Stimulated activated CD4-positive, alpha-beta T cell treated with anti-CD3 and anti-CD28 coated beads, TNF-alpha, amount 100 ng/mL, for 4 hours (primary cell): ENCODE measurements at places on chromosomes 16 and 17.
A peak's percentile ranks its signal among the peaks of the same experiment; 100 is the strongest.

DNA sequence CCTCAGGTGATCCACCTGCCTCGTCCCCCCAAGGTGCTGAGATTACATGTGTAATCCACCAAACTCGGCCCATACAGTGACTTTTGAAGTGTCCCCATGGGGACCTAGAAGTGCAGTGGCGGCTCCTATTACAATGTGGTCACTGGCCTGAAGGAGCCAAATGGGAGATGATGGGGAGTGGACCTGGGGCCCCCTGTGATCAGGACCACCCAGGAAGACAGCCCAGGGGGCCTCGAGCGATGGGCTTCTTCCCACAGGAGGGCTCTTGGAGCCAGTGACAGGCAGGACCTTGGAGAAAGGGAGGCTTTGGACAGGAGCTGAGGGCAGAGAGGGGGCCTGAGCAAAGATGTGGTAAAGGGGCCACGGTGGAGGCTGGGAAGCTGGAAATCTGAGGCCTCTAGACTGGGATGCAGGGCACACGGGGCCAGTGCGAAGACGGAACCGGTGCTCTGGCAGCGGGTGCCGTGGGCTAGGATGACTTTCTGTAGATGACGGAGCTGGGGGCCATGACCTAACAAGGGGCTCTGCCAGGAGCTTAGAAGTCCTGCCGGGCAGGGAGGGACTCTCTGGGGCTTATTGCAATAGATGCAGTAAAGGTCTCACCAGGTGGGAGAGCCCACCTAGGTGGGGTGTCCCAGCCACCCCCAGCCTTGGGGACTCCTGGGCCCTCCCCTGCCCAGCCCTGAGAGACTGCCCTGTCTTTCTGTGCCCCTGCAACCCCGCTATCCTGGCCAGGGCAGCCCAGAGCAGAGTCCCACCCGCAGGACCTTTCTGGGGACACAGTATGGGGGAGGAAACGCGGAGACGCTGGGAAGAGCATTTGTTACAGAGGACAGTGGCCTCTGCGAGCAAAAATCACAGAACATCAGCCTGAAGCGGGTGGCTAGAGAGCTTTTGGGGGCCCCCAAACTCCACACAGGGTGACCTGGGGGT lies 2.7 kb upstream of the C17orf99 start:
- no peak for DNase-seq

- no peak for DNase-seq
Observed at GRCh38 chr16:17538927-17539326, 68.2 kb upstream of the XYLT1 start.

DNA sequence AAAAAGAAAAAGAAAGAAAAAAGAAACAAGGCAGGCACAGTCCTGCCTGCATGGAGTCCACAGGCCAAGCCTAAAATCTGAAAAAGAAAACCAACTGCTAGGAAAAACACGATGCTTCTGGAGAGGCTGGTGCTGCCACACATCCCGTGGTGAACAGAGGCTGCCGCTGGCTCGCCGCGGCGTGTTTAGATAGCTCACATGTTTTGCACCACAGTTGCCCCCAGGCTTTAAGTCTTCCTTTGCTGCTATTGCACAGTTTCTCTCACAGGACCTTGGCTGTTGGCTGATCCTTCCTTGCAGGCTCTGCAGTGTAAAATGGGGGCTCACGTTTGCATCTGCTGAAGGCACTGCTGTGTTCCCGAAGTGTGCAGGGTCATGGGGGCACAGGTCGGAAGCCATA lies 8.6 kb downstream of the SLC6A4 start:
- DNase-seq, result no peak

- DNase-seq, result no peak
Observed at GRCh38 chr17:7910711-7911110, 5.4 kb downstream of the RNF227 start.

GRCh38 chr16:73504591-73505575 lies 457.0 kb upstream of the ZFHX3 start:
- no peak for DNase-seq

GRCh38 chr16:86156155-86156554 lies 257.2 kb downstream of the IRF8 start:
- no peak for DNase-seq

GRCh38 chr16:12532871-12533610 lies 270.6 kb downstream of the CPPED1 start:
- no peak for DNase-seq

- no peak for DNase-seq
Observed at GRCh38 chr16:48432136-48432535, 46.9 kb upstream of the SIAH1 start.

- DNase-seq, result no peak
Observed at GRCh38 chr17:79171188-79171587, 96.6 kb downstream of the ENGASE start.

DNA sequence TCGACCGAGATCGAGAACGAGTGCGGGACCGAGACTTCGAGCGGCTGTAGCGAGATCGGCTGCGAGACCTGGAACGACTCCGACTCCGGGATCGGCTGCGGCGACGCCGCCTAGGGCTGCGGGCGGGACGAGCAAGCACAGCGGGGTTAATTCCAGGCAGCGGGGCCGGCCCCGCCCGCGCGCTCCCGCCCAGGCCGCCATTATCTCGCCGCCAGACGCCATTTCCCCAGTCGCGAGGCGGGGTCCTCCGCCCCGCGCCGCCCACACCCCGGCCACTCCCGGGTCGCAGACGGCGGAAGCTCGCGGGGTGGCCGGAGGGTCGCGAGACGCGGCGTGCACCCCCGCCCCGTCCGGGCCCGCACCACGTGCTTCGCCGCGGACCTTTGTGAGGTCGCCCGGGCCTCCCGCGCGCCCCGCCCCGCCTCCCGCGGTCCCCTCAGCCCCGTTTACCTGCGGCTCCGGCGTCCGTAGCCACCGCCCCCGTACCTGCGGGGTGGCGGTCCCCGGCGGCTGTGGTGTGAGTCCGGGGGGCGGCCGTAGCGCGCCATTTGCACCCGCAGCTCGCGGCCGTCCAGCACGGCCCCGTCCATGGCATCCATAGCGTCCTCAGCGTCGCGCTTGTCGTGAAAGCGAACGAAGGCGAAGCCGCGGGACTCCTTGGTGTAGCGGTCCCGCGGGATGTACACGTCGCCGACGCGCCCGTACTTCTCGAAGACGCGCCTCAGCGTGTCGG lies 616 bp downstream of the SRSF2 start:
- DNase-seq, result peak; percentile 52

- no peak for DNase-seq
Observed at GRCh38 chr17:75277664-75278071, 6.6 kb upstream of the MIF4GD start.

GRCh38 chr17:79087428-79088143 lies 13.0 kb downstream of the ENGASE start:
- peak; percentile 61 for DNase-seq

GRCh38 chr16:30535777-30536190 lies 1.1 kb upstream of the ZNF747 start:
- DNase-seq, result peak; percentile 55

- no peak for DNase-seq
Observed at GRCh38 chr16:3009568-3010390, 2.9 kb upstream of the CLDN9 start.

- DNase-seq, result no peak
Observed at GRCh38 chr17:40545660-40546059, 19.6 kb downstream of the CCR7 start.

DNA sequence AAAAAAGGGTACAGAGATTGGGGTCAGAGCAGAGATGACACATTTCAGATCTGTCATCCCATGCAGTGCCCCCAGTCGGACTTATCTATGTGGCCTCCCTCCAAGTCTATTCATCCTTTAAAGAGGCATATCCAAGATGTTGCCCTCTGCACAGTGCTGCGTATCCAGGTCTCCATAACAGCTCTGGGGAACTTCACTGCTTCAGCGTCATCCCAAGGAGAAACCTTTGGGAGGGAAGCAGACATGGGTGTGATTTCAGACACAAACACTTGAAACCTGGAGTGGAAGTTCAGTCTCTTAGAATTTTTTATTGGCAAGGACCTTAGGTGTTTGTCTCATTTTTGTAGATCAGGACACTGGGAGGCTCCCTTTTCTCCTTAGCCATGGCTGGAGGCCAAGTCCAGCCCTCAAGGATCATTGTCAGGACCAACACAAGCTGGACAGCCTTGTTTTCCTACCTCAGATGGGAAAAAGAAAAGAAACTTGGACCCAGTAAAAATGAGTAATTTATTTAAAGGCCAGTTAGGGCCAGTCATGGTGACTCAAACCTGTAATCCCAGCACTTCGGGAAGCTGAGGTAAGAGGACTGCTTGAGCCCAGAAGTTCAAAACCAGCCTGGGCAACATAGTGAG lies 23.9 kb upstream of the NLK start:
- no peak for DNase-seq

DNA sequence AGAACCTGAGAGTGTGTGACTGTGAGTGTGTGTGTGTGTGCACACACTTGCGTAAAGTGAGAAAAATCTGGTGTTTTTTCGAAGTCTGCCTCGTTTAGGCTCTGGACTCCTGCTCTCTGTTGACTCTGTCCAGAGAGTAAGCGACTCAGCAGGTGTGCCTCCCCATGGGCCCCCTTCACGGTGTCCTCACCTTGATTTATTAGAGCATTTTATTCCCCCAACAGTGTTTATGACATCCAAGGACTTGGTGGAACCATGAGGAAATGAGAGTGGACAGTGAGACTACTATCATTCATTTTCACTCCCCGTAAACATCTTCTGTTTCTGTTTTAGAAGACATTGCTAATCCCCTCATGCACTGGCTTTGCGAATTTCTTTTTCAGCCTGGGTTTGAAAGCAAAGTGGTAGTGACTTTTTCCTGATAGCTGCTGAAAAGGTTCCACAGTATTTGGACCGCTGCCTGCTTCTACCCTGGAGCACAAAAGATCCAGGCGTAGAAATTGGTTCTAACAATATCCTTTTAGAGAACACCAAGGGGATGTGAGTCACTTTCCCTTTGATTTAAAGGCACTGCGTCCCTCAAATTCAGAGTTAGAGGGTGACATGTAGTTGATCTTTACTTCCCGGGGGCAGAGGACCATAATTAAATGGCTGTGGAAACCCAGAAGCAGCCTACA lies 218.2 kb downstream of the WWOX start:
- no peak for DNase-seq

DNA sequence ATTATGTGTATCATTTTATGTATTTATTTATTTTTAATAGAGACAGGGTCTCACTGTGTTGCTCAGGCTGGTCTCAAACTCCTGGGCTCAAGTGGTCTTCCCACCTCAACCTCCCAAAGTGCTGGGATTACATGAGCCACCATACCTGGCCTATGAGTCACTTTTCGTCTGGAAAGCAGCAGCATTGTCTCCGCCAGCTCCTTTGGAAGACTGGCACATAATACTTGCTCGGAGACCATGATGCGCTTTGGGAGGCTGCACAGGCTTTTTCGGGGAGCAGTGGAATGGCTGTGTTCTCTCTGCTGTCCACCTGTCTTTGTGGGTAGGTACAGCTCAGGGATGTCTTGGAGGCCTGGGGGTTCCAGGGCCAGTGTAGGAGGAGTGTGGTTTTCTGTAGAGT lies 102.2 kb downstream of the AATF start:
- DNase-seq, result no peak

GRCh38 chr17:81471818-81472456 lies 40.7 kb downstream of the ACTG1 start:
- DNase-seq, result no peak

GRCh38 chr17:82461827-82462524 lies 3.4 kb downstream of the NARF start:
- DNase-seq, result no peak

GRCh38 chr16:20969386-20969785 lies 68.8 kb downstream of the LYRM1 start:
- DNase-seq, result no peak

- DNase-seq, result no peak
Observed at GRCh38 chr17:11406716-11407115, 165.7 kb downstream of the SHISA6 start.

DNA sequence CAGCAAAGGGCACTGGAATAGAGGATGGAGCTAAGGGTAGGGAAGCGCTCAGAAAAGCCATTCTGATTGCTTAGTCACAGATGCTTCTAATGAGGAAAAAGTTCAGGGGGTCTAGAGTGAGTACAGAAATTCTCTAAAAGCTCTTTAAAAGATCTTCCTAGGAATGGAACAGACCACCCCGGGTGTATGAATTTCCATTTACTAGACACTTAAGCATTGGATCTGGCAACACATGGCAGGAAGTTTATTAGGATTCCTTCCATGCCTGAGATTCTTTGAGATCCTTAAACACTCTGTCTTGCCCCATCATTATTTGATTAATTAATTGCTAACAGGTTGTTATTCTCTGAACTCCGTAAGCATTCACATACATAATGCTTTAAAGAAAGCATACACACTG lies 8.5 kb downstream of the KRTAP9-7 start:
- no peak for DNase-seq

DNA sequence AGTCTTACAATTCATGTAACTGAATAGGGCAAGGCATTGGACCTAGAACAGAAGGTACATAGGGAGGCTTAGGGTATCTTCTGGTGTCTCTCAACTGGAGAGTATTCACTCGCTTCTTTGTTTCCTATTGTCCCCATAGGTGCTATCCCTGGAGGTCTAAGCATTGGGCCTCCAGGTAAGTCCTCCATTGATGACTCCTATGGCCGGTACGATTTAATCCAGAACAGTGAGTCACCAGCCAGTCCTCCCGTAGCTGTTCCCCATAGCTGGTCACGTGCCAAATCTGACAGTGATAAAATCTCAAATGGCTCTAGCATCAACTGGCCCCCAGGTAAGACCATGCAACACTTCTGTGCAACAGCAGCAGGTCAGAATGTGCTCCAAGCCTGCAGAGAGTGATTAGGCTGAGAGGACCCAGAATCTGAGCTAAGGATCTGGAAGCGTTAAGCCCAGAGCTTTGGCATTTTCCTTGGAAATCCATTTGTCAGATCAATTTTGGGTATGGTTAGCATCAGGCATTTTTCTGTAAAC lies 35.7 kb downstream of the TMC6 start:
- no peak for DNase-seq

DNA sequence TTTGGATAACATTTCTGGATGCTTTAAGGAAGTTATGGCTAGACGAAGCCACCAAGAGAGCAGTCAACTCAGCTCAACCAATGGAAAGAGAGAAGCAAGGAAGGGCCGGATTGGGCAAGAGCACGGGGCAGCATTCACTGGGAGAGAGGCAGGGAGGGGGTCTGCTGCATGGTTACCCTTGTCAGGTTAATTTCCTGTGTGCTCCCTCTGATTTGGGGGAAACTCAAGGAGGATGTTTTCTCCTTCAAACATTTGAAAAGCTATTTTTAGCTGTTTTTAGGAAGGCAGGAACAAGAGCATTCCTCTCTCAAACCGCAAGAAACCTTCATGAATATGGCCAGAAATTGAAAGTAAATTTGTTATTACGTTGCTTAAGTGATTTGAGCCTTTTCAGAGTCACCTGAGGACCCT lies 118.5 kb upstream of the ZFHX3 start:
- DNase-seq, result no peak
